Kidney glomerular epithelial cell (primary cell): ENCODE measurements at places on chromosomes 16 and 17.

GRCh38 chr16:53836680-53837079, 132.7 kb downstream of the FTO start:
- no peak for DNase-seq

DNA sequence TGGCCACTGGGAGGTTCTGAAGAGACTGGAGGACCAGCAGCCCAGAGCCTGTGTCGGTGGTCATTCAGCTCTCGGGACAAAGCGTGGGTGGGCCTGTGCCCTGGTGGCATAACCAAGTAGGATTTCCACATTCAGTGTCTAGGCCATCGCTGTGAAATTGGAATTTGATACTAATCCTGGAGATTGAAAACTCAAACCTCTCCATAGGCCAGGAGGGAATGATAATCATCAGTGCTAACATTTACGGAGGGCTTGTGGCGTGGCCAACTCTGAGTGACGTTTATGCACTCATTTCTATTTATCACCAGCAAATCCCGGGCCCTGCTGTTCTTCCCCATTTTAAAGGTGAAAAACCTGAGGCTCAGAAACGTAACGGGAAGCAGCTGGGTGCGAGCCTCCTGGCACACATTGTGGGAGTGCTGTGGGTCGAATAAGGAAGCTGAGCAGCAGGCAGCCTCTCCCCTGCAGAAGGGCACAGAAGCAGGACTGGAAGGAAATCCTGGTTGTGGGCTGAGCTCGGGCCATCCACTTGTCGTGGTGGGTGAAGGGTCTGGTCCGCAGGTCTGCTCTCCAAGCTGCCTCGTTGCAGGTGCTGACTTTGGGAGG, 33.1 kb downstream of the RAI1 start:
- no peak for DNase-seq

DNA sequence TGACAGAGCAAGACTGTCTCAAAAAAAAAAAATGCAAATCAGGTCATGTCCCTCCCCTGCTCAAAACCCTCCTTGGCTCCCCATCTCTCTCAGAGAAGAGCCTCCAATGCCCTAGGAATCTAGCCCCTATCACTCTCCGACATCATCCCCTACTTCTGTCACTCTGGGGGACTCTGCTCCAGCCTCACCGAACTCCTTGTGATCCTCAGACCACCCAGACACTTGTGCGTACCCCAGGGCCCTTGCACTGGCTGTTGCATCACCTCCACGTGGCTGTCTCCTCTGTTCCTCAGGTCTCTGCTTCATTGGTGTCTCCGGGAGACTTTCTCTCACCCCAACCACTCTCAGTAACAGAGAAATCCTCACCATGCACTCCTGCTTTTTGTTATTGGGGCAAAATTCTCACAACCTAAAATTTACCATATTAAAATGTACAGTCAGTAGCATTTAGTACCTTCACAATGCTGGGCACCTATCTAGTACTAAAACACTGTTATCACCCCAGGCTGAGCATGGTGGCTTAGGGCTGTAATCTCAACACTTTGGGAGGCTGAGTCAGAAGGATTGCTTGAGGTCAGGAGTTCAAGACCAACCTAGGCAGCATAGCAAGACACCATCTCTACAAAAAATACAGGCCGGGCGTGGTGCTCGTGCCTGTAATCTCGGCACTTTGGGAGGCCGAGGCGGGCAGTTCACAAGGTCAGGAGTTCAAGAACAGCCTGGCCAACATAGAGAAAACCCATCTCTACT, 15.2 kb downstream of the PLA2G10 start:
- DNase-seq, result no peak

GRCh38 chr16:87951552-87952538, 611 bp downstream of the BANP start:
- peak; percentile 41 for DNase-seq

DNA sequence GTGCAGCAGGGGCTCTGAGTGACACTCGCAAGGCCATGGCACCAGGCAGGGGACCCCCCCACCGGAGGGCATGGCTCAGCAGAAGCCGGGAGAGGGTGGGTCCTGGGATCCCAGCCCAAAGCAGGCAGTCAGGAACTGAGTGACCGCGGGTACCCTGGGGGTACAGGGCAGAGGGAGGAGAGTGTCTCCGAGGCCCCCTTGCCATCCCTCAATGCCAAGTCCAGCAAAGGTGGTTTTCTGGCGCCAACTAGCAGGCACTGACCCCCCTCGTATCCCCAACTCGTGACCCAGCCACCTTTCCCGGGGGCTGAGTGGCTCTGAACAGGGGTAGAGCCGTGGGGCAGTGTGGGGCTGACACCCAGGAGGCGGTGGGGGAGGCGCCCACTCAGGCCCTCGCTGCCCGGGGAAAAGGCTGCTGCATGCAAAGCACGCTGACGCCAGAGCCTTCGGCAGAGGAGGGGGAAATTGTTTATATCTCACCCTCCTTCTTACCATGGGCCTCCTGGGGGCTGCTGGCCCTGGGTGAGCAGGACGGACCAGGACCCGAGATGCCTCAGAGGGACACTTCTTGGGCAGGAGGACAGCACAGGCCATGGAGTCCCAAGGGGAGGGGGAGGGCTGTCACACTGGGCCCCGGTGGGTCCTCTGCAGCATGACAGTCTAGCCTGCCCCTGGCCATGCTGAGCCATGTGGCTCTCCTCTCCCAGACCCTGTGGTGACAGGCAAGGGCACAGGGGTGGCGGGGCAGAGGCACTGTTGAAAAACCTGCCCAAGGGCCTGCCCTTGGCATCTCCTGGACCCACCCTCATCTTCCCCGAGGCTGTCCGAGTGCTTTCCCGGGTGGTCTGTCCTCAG, 14.6 kb upstream of the ENPP7 start:
- DNase-seq, result no peak

DNA sequence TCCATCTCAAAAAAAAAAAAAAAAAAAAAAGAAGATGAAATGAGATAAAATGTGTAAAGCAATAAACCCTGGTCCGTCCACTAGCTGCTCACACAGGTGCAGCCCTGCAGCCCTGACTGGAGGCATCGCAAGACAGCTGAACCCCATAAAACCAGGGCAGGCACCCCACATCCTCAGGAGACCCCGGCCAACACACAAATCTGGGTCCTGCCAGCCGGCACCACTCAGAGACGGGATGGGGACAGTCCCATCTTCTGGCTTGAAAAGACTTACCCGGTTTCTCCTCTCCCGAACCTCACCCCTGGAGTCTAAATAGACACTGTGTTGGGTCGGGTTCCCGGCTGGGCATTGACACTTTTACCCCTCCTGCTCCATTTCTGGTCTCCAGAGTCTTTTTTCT, 52.7 kb upstream of the TNRC6C start:
- no peak for DNase-seq

DNA sequence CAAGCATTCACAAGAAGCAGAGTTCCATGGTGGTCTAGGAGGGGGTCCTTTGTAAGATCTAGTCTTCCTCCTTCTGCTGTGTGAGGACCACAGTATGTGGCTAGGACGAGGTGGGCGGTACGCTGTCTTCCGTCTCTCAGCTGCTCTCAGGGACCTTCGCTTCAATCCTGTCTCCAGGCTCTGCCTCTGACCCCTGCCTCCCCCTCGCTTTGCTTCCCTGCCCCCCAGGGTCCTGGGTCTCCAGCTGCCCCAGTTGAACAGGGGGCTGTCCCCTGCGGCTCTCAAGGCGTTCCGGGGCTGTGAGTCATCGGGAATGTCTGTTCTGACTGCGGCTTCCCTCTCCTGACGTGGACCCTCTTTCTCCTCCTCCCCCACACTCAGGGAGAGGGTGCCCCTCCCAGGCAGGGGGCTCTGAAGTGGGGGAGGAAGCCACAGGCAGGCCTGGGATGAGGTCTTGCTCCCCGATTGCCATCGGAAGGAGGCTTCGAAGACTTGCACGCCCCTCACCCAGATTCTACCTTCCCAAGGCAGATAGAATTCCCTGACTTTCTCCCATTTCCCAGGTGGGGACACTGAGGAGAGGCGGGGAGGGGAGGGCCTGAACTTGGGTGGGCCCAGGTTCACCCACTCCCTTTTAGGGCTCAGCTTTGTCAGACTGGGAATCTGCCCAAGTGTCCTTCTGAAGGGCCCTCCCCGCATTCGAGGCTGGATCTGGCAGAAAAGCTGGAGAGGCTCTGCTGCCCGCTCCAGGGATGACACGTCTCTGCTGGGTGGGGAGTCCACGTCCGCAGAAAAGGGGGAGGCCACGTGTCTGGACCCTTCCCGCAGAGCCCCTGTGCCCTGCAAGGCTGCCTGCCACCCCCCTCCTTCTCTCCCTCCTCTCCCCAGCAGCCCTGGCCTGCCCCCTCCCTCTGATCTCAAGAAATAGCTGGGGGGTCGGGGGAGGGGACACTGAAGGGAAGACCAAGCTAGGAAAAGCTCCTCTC, 9.1 kb upstream of the COL1A1 start:
- peak; percentile 94 for DNase-seq

- DNase-seq, result no peak
Measured at GRCh38 chr17:67865438-67865837, 40.1 kb downstream of the BPTF start.

GRCh38 chr17:21524211-21524591, 148.0 kb downstream of the KCNJ12 start:
- DNase-seq, result no peak

DNA sequence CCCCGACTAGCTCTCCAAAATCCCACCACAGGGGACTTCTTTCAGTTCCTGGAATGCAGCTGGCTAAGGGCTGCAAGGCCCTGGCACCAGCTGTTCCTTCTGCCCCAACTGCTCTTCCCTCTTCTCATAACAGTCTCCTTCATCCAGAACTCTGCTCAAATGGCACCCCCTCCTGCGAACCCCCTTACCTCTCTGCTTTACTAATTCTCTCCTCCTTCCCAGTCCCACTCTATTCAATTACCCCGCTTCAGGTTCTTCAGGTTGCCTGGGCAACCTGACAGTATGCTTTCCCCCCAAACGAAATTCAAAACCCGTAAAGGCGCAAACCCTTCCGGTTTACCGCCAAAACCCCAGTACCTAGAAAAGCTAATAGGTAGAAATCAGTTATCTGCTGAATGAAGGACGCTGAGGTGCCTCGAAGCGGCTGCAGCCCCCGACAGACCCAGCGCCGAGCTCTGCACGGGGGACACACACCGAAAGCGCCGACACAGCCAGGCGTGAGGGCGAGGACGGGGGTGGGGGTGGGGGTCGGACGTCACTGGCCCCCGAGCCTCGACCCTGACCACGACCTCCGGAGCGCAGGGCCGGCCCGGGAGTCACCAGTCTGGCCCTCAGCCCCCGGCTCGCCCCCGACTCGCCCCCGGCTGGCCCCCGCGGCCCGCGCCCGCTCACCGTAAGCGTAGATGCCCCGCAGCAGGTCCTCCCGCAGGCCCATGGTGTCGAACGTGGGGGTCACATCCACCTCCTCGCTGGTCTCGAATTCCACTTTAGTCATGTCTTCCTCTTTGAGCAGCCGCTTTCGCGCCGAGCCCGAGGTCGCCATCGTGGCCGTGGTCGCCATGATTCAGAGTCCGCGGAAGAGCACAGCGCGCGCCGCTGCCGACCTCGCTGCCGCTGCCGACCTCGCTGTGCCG, 550 bp downstream of the EIF4A3 start:
- DNase-seq, result no peak

- DNase-seq, result no peak
Measured at GRCh38 chr17:33416131-33416530, 123.0 kb upstream of the ASIC2 start.

GRCh38 chr16:72291531-72291981, 119.6 kb upstream of the PMFBP1 start:
- DNase-seq, result peak; percentile 87

DNA sequence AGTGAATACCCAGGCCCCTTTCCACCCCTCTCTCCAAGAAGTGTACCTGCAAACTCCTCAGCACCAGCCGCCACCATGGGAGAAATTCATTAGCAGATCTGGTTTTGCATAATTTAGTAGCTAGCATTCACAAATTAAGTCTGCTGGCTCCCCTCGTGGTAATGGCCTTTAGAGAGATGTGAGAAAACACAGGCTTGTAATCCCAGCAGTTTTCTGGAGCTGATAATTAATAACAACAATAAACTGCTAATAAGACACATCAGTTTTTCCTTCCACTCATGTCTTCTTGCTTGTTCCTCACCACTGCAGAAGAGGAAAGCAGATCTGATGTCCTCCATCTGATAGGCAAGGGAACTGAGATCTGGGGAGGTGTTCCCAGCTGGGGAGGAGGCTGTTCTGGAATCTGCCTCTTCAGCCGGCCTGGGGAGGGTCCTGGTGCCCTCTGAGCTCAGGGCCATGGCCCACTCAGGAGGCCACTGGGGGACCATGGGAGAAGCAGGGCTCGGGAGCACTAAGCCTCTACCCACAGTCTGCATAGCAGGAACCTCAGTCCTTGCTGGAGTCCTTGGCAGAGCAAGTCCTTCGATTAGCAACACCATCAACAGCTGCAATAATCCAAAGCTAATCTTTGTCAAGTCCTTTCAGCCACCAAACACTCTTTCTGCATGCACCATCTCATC, 74.2 kb upstream of the DNAJA2 start:
- no peak for DNase-seq

DNA sequence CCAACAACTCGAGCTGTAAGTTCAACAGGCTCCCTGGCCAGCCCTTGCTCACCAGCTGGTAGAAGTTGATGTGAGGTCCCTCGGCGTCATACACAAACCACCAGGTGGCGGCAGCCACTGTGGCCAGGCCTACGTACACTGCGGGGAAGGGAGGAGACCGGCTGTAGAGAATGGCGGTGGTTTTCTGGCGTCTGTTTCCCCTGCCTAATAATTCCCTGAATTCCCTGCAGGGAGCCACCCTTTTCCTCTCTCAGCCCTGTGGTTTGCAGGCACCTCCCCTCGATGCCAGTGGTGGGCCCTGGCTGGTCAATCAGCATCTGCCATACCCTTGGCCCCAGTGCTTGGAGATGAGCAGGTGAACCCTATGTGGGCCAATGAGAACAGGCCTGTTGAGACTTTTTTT, 18.9 kb upstream of the P2RX1 start:
- peak; percentile 16 for DNase-seq

DNA sequence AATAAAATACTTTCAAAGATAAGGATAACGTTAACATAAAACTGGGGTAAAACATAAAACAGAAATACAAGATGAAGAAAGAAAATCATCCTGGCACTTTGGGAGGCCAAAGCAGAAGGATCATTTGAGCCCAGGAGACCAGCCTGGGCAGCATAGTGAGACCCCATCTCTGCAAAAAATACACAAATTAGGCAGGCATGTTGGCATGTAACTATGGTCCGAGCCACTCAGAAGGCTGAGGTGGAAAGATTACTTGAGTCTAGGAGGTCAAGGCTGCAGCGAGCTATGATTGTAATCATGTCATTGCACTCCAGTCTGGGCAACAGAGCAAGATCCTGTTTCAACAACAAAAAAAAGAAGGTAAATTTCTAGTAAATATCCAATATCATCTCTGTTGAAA, 19.6 kb downstream of the TAT start:
- DNase-seq, result no peak

DNA sequence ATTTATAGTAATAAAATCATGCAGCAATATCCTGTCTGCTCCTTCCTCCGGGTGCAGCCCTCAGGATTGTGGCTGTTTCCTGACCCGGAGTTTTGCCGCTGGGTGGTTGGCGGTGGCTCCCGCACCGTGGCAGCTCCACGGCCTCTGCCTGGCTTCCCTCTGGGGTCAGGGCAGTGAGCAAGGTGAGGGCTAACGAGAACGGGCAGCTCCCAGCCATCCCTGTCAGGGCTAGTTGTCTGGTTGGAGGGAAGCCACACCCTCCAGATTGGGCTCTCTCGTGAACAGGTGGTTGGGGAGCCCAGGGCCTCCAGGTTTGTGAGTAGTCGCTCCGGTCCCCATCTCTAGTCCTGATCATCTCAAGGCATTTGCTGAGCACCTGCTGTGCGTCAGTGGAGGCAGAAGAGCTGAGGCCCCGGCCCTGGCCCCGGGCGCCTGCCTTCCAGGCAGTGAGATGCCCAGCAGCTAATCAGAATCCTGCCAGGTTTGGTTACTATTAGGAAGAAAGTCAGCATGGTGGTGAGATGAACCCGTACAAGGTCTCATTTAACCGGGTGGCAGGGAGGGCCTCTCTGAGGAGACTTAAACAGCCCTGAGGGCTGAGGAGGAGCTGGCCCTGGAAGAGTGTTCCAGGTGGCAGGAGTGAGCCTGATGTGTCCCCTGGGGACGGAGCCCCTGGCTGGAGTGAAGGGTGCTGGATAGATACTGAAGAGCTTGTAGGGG, 2.3 kb upstream of the NUDT16L1 start:
- DNase-seq, result no peak
